ENCODE measurements at places on chromosomes 3 and 15.

DNA sequence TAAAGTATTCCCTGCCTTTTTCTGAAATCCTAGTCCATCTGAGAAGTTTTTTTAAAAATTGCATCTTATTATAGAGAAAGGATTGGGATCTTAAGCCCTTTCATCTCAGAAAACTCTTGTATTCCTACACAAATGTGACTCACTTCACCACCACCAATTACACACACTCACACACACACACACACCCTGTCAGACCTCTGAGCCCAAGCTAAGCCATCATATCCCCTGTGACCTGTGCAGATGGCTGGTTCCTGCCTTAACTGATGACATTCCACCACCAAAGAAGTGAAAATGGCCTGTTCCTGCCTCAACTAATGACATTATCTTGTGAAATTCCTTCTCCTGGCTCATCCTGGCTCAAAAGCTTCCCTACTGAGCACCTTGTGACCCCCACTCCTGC lies 1181.9 kb downstream of the ROBO2 start:
- no peak for DNase-seq

DNA sequence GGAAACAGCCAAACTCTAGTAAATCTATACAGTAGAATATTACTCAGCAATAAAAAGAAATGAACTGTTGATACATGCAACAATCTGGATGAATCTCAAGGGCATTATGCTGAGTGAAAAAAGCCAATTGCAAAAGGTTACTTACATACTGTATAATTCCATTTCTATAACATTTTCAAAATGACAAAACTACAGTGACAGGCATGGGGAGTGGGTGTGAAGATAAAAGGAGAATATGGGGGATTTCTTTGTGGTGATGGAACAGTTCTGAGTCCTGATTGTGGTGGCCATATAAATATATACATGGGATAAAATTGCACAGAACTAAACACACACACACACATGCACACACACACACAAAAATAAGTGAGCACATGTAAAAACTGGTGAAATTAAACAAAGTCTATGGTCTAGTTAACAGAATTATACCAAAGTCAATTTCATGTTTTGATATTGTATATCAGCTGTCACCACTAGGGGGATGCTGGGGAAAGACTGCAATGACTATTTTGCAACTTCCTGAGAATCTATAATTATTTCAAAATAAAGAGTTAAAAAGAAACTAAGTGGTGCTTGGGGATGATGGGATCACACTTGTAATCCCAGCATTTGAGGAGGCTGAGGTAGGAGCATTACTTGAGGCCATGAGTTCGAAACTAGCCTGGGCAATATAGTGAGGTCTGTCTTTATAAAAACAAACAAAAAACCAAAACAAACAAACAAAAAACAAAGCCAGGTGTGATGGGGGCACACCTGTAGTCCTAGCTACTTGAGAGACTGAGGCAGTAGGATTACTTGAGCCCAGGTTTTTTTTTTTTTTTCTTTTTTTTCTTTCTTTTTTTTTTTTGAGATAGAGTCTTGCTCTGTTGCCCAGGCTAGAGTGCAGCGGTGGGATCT lies 66.0 kb downstream of the SPTSSB start:
- no peak for DNase-seq

DNA sequence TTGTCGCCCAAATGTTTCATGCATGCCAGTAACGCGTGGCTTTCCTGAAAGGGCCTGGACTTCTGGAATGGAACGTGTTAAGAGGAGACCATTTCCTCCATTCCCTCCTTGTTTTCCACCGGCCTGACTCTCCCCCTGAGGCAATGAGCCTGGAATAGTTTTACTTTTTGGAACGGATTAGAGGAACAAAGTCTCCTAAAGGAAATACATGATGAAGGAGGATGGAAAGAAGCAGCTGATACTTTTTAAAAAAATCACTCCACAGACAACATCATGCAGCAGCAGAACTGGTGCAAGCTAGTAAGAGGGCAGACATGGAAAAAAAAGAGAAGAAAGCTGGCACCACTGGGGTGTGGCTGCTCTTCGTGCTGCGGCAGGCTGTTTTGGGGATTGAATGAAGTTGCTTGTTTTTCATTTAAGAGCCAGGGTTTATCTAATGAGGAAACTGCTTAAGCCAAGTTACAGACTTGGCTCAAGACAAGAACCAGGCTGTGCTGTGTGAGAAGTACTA lies 3.6 kb upstream of the KBTBD12 start:
- no peak for DNase-seq

- DNase-seq: no peak
Measured at GRCh38 chr3:88616413-88616812, 466.7 kb downstream of the C3orf38 start.

DNA sequence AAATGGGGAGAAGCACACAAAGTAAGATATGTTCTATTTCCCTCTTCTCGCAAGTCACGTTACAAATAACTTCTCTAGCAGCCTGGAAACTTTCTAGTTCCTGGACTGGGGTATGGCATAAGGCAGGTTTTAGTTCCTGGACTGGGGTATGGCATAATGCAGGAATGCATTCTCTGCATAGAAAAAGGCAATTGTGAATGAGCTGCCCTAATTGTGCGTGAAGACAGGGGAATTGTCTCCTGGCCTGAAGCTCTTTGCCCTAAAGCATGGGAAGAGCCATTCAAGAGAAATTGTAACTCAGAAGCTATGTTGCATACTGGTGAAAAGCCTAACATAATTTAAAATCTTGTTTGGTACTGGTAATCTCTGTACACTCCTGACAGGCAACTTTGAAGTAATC lies 54.3 kb upstream of the CBLB start:
- no peak for DNase-seq

All from stimulated activated CD8-positive, alpha-beta memory T cell treated with anti-CD3 and anti-CD28 coated beads, Interleukin-15, amount 100 ng/mL, for 48 hours (primary cell).